Stomach (tissue), 19 donors: ENCODE measurements at places on chromosomes 1 and 21.

DNA sequence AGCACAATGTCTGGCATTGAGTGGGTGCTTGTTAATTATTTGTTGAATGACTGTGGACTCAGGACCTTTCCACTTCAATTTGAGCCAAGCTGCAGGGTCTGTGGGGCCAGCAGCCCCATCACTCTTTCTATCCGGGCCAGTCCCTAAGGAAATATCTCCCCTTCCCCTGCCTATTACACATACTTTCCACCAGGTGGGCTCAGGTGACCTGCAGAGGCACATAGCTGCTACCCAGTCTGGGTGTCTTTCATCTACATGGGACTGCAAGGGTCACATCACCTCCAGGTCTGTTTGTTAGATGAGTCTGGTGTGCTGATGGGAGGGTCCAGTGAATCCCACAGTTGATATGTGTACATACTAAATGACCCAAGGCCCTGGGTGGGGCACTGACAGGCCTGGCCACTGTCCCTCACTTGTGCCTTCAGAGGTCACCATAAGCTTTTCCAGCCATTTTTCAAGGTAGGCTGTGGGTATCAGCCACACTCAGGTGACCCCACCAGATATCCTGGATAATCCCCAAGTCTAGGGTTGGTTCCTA is 59.5 kb upstream of the KDM4A start:
- no peak for DNase-seq

DNA sequence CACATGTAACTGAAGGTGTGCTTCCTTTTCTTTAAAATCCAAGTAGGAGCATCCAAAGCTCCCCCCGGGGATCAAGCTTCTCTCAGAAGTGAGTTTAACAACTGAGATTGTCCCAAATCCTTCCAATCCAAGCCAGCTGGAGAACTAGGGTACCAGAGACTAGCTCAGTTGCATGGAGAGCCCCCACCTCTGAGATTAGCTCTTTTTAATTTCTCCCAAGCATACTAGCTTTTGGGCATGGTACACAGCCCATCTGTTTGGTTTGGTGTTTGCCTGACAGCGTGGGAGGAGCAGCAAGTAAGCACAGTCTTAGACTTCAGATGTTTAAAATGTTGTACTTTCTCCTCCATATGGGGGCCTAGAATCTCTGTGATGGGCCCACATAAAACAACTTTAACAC is 142.8 kb downstream of the ASTN1 start:
- no peak for DNase-seq

DNA sequence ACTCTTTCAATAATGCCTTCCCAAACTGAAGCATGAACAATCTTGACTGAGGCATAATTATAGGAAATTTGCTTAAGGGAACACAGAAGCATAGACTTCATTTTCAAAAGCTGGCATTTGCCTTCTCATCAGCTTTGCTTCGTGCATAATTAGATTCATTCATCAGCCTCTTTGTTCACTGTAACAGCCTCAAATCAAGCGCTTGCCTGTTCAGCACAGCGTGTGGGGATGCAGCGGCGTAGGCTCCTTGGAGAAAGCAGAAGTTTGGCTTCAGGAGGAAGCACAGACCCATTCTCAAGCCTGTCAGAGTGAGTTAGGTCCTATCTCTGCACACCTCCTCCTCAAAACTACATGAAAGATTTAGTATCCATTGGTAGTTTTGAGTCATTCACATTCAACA is 246.4 kb upstream of the MAP1LC3C start:
- DNase-seq = no peak

GRCh38 chr1:163656095-163656759 is 334.5 kb downstream of the NUF2 start:
- DNase-seq = peak; percentile 36

- DNase-seq = no peak
These were observed 338.5 kb downstream of the KCTD3 start for GRCh38 chr1:215905493-215906115.

GRCh38 chr1:202361701-202362100 is 13.2 kb downstream of the PPP1R12B start:
- no peak for DNase-seq

DNA sequence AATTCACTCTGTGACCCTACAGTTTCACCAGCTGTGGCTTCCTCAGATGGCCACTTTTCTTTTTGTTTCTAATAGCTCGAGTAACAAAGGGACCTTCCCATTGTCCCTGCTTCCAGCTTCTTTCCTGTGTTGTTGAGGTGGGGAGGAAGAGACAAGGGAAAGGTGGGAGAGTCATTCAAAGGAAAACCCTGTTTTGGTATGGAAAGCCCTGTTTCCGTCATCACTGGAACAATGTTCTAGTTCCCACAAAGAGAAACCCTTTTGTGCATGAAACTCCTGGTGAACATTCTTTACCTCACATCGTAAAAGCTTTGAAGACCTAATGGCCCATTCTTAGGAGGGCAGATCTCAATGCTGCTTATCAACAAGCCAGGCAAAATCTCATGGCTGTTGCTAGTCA is 62.2 kb downstream of the ABCA4 start:
- no peak for DNase-seq

DNA sequence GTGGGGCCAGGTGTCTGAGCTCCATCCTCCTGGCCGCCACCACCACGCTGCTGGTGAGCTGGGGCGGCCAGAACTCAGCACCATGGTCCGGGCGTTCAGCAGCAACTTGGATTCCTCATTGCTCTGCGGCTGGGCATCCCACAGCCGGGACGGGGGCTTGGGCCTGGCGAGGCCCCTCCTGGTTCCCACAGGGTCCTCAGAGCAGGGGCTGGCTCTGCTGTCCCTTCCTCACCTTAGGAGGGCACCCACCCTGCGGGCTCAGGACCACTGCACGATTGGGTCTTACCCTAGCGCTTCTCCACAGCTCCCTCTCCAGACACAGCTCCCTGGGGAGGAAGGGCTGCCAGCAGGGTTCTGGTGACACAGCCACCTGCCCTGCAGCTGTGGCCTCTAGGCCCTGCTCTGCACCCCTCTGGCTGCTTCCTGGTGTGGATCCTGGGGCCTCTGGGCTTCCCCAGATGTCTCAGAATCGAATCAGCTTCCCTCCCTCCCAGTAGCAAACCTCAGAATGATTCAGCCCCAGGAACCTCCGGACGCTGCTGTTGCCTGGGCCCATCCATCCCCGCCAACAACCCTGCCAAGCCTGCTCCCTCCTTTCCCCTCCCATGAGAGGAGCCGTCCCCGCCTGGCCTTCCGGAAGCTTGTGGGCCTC is 25.0 kb downstream of the CRYAA start:
- no peak for DNase-seq

GRCh38 chr21:37792046-37792445 is 124.2 kb downstream of the KCNJ6 start:
- DNase-seq = no peak

DNA sequence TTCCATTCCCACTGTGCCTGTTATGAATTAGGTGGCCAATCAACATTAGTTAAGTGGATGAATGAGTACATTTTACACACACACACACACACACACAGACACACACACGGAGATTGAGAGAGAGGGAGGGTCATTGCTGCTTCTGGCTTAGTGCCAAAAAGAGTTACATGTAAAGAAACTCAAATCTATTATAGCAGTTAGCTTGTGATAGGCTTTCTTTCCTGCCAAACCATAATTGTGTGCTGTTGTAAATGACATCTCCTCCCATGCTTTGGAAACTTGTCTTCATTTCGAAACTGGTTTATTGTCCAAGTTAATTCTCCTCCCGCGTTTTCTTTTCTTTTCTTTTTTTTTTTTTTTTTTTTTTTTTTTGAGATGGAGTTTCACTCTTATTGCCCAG is 1.4 kb upstream of the MT1HL1 start:
- DNase-seq = no peak

DNA sequence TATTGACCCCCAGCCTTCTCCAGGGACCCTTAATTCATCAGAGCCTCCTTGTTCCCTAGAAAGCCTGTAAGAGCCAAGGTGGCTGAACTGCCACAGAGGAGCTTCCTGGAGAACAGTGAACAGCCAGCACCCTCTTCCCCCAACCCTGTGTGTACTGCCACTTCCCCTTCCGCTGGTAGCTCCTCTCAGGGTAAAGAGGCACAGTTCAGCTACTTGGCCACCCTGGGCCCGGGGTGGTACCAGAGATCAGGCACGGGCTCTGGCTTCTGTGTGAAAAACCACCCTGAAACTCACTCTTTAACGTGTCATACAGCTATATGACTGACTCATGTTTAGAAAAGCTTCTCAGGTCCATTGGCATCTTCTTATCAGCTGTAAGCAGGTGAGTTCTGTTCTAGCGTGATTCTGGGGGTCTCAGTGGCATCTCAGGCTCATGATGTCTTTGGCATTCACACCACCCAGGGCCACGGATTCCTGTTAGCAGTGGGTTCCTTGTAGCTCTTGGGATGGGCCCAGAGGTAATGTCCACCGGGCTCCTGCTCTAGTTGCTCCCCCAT is 22.4 kb downstream of the ARMH1 start:
- DNase-seq = no peak

DNA sequence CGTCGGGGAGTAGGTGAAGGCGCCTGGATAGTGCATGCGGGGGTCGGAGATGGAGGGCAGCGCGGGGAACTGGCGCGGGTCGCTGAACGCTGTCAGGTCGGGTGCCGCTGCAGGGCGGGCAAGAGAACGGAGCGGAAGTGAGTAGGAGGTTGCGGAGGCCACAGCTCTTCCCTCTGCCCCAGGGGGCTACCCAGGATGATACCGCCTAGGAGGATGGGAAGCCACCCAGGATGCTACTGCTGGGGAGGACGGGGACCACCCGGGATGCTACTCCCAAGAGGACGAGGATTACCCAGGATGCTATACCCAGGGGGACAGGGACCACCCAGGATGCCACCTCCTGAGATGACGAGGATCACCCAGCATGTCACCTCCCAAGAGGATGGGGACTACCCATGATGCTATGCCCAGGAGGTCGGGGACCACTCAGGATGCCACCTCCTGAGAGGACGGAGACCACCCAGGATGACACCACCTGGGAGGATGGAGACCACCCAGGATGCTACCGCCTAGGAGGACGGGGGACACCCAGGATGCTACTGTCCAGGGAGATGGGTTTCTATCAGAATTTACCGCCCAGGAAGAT is 123.8 kb downstream of the CLIC6 start:
- no peak for DNase-seq

GRCh38 chr1:116231752-116232151 is 120.6 kb downstream of the MAB21L3 start:
- DNase-seq = peak; percentile 45

- peak; percentile 45 for DNase-seq
These were observed 2.1 kb upstream of the PRRX1 start for GRCh38 chr1:170661646-170662411.

DNA sequence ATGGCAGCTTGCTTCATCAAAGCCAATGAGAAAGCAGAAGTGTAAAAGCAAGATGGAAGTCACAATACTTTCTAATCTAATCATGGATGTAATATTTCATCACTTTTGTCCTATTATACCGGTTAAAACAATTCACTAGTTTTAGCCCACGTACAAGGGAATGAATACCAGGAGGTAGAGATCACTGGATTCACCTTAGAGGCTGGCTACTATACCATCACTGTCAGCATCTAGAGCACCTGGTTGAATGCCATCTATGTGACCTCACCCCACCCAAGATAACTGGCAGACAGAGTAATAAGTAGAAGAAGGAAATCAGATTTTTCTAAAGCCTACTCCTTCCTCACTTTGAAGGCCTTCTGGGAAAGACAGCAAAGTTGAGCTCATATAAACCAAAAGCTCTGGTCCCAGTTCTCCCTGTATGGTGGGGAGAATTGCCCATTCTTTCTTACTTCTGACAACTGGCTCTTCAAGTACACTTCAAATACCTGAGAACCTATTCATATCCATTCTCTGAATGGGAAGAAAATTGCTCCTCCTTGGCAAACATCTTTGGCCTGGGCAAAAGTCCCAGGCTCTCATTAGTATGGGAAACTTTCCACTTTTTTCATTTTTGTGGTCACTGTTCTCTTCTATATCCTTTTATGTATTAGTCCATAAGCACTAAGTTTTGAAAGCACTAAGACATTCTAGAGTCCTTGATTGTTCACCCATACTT is 24.8 kb downstream of the HSD3B1 start:
- DNase-seq = no peak

- peak; percentile 60 for DNase-seq
These were observed 6.1 kb downstream of the SRM start for GRCh38 chr1:11053758-11054137.

GRCh38 chr1:235864469-235864868 is 2.2 kb downstream of the LYST start:
- no peak for DNase-seq

- no peak for DNase-seq
These were observed 56.3 kb downstream of the SLC30A7 start for GRCh38 chr1:100952104-100952745.

DNA sequence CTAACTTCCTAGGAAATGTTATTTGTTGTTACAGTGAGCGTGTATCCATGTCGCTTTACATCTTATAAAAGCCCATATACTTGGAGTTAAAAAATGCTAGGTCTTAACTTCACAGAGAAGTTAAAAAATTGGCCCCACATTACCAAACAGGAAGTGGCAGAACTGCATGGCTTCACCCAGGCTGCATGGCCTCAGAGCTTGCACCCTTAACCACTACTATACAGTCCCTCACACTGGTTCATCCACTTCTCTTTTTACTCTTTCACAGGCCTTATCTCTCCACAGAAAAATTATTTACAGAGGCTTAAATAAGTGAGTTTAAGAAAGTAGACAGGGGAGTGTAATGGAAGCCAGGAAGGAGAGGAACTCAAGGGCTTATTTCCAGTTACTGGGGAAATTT is 402.5 kb downstream of the HHAT start:
- no peak for DNase-seq

DNA sequence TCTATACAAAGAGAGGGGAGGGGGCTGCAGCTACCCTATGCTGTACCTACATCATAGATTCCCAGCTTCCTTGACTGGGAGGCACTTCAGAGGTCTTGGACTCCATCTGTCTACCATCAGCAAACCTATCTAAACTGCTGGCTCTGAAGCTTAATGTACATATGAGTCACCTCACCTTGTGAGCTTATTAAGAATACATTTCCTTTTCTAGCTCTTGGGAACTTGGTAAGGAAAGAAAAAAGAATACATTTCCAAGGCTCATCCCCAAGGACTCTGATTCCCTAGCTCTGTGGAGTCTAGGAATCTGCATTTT is 50.0 kb upstream of the PRELP start:
- DNase-seq = peak; percentile 71

- DNase-seq = no peak
These were observed 25.8 kb downstream of the TFAP2E start for GRCh38 chr1:35598895-35599294.
